Pancreas (tissue), 10 donors: ENCODE measurements at places on chromosomes 12 and 14. TPM values are rescaled to one million over a fixed set of nuclear protein-coding genes. Genes with fewer than 3 reads are reported as not detected.

The SPX gene
- 13.4 TPM for polyA plus RNA-seq

The VSX2 gene
- not detected for polyA plus RNA-seq

The TMEM63C gene
- polyA plus RNA-seq: 10.6 TPM

The SLCO1B3 gene
- polyA plus RNA-seq: 0.11 TPM

The GPD1 gene
- 11.3 TPM for polyA plus RNA-seq

The PMCH gene
- polyA plus RNA-seq: not detected

The HRK gene
- not detected for polyA plus RNA-seq

The CABP1 gene
- 5.7 TPM for polyA plus RNA-seq

The GPR137C gene
- 0.27 TPM for polyA plus RNA-seq
